ENCODE measurements at places on chromosomes 16 and 17.

DNA sequence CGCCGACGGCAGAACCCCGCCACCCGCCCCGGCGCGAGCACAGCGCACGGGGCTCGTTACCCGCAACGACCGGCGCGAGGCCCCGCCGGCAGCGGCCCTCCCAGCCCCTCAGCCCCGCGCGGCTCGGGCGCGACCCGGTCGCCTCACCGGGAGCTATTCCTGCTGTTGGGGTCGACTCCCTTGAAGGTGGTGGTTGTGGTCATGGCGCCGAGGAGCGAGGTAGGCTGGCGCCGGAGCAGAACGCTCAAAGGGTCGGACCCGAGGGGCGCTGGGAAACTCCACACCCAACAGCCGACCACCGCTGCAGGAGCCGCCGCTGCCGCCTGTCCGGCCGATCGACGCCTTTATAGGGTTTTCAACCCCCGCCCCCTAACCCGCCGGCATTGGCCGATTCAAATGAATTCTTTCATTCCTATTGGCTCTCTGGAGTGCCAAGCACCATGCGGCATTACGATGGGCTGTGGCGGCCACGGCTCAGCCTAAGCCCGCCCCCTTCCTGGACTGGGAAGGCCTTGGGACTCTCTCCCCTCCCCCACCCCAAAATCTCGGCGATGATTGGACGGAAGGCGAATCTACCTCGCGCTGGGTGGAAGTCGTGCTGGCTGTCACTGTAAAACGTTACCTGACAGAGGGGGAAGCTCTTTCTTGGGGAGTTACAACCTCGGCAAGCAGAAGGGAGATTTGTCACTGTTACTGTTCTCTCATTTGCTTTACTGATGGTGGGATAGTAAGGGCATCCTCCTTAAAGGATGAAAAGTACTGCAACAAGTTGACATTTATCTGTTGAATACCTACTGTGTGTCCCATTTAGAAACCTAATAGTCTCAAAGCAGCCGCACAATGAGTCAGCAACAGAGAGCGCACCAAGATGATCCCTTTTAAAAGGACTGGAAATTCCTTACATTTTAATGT lies at the start of gene JPT1:
Gene JPT1 (minus strand): TSS at position 318 of the 912 bp plus-strand sequence. CDS start 115 bp downstream, at position 203.
- DNase-seq = peak; percentile 98

DNA sequence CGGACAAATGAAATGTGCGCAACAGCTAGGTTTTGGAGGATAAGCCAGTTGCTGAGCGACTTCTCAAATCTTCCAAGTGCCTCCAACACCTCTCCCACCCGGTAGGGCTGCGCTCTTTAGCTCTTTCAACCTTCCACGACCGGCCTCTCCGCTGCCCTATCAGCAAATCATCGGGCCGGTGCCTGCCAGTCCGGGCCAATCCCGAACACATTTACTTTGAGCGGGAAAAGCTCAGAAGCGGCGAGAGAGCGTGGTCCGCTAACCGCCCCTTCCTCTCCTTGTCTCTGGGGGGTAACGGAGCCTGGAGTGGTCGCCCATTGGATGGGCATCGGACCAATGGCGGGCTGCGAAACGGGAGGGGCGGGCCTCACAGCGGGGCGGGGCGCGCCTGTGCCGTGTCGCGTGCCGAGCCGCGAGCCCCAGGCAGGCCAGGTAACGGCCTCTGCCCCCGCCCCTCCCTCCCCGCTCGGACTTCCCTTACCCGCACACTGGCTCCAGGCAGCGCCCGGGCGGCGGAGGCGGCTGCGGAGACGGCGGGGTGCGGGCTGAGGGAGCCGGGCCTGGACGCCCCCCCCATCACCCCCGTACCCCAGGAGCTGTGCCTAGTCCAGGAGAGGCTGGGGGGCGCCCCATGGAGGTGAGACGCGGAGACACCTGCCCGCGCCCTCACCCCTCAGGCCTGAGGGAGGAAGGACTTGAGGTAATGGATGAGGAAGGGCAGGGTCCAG lies at the start of gene MEIOC:
Gene MEIOC (plus strand): TSS at position 486 of the 728 bp plus-strand sequence. CDS start 146 bp downstream, at position 632.
- DNase-seq = no peak

GRCh38 chr17:27601069-27601974 lies 29.7 kb upstream of the LGALS9 start:
- DNase-seq = peak; percentile 26

DNA sequence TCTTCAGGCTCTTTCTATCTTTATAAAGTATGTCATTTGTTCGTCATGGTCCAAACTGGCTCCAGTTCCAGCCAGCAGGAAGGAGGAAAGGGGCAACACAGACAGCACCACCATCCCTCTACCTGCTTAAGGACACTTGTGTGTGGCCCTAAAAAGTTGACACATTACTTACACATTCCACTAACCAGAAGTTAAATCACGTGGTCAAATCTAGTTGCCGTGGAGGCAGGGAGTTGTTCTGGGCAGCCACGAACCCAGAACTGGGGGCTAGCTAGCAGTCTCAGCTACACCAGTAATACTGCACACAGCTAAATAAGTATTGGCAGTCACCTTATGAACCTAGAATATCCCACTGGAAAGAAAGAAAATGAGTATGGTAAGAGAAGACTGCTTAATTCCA lies 104.2 kb downstream of the SNX11 start:
- no peak for DNase-seq

DNA sequence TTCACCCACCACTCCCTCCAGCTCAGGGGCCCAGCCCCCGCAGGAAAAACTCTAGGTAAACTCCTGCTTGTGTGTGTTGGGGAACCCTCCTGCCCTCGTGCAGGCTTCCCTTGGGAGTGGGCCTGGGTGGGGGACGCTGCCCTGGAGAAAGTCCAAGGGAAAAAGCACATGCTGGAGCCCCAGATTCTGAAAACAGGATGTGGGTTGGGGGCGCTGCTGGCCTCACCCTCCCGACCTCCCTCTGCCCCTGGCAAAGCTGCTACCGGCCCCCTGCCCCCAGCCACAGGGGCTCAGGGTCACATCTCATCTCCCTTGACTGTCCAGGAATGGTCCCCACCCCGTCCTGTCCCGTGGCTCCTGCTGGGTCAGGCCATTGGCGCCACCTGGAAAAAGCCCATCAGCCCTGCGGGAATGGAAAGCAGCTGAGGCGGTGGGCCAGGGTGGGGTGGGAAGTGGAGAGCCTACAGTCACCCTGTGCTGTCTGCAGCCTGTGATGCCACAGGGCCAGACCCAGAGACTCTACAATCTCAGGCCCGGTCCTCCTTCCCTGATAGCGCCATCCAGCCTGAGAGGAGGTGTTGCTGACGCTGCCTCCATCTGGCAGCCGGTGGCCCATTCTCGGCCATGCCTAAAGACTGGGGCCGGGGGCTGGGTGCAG lies 2.5 kb upstream of the GJD3 start:
- DNase-seq = no peak

DNA sequence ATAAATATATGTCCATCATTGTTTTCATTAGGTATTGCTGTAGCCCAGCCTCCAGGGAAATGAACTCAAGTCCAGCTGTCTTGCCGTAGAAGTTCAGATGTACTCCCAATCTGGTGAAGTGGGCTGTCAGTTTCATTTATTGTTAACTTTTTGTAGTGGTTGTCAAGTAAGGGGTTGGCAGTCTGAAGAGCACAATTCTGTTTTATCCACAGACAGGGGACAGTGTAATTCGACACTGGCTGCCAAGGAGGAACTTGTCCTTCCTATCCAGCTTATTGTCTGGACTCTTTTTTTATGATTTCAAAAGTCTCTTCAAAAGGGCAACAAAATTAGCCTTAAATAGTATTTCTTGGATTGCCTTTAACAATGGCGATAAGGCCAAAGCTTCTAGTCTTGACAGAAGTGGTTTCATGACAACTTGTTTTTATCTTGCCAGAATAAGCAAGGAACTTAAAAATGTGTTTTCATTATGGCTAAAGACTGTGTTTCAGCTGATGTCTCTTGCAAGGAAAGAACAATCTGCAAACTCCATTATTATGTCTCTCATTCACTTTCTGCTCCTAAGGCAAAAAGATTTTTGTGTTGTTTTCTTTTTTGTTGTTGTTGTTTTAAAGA lies 73.9 kb upstream of the TANC2 start:
- no peak for DNase-seq

- no peak for DNase-seq
Observed at GRCh38 chr16:77409311-77409710, 25.5 kb downstream of the ADAMTS18 start.

- no peak for DNase-seq
Observed at GRCh38 chr17:70022175-70022574, 52.9 kb upstream of the KCNJ16 start.
